ENCODE measurements at places on chromosomes 16 and 17. TPM values are rescaled to one million over a fixed set of nuclear protein-coding genes. Genes with fewer than 3 reads are reported as not detected.

The KRTAP4-5 gene
- total RNA-seq, result not detected

The DHRS13 gene
- 23.3 TPM for total RNA-seq

The SMPD3 gene
- 0.07 TPM for total RNA-seq

The PLLP gene
- 0.30 TPM for total RNA-seq

The CAPN15 gene
- 69.7 TPM for total RNA-seq

The MILR1 gene
- total RNA-seq, result 0.30 TPM

The CD79B gene
- 19.8 TPM for total RNA-seq

The SMTNL2 gene
- not detected for total RNA-seq

The LLGL2 gene
- 9.6 TPM for total RNA-seq

The MYO1D gene
- 8.8 TPM for total RNA-seq

The GDPD1 gene
- total RNA-seq, result 2.7 TPM

The ADAP2 gene
- 0.72 TPM for total RNA-seq

The CCL4L2 gene
- total RNA-seq, result 4.8 TPM

The MBTPS1 gene
- total RNA-seq, result 32.2 TPM

The DNAH2 gene
- total RNA-seq, result not detected

The TAC4 gene
- total RNA-seq, result not detected

The CCL14 gene
- not detected for total RNA-seq

The CD300LG gene
- total RNA-seq, result not detected

The PLA2G10 gene
- total RNA-seq, result not detected

The SLX4 gene
- total RNA-seq, result 10.7 TPM

The CLEC19A gene
- total RNA-seq, result not detected

The CLDN6 gene
- not detected for total RNA-seq

The KCNJ18 gene
- total RNA-seq, result not detected

The IFI35 gene
- total RNA-seq, result 68.1 TPM

The SPATA32 gene
- total RNA-seq, result 0.25 TPM

The NUPR1 gene
- not detected for total RNA-seq

The SLC47A2 gene
- total RNA-seq, result not detected

The CDH8 gene
- not detected for total RNA-seq

The SYNGR3 gene
- total RNA-seq, result 5.9 TPM

The RAB26 gene
- total RNA-seq, result not detected

The PDIA2 gene
- total RNA-seq, result not detected

The TTYH2 gene
- 3.4 TPM for total RNA-seq

All from activated CD4-positive, alpha-beta T cell treated with anti-CD3 and anti-CD28 coated beads for 36 hours (primary cell).